ENCODE measurements at places on chromosomes 4 and X.

- DNase-seq = no peak
These were observed 92.8 kb downstream of the TAB3 start for GRCh38 chrX:30795981-30796958.

DNA sequence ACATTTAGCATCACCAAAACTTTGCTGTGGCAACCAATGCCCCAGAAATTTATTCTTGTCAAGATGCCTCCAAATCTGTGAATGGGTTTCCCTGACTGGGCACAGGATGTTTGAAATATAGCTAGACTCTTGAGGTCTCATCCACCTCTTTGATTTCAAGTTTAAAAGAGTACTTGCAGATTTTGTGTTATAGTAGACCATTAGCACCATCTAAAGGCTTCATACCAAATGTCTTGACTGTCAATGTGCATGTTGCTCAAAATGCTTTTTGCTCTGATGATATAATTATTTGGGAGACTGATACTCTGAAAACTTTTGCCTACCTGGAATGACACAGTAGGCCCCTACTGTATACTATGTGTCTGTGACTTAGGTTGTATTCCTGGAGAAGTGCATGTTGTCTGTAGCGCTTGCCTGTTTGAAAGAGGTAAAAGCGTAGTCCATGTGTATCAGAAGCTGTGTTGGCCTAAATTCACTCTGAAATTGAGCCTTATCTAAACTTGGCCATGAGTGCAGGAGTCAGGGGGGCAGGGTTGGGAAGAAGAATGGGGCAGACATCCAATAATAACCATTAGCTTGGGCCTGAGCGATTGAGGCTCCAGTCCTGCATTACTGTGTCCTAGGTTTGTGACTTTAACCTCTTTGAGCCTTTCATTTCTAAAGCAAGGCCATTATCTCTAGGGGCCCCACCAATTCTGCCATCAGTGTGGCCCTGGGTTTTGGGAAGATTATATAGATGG, 33.8 kb downstream of the NDP start:
- peak; percentile 7 for DNase-seq

- DNase-seq = no peak
These were observed 1.7 kb upstream of the PRDM8 start for GRCh38 chr4:80195441-80196140.

GRCh38 chrX:122869171-122869570, 314.9 kb upstream of the GRIA3 start:
- no peak for DNase-seq

- peak; percentile 40 for DNase-seq
These were observed 8.7 kb downstream of the SMIM10 start for GRCh38 chrX:134999469-134999868.

DNA sequence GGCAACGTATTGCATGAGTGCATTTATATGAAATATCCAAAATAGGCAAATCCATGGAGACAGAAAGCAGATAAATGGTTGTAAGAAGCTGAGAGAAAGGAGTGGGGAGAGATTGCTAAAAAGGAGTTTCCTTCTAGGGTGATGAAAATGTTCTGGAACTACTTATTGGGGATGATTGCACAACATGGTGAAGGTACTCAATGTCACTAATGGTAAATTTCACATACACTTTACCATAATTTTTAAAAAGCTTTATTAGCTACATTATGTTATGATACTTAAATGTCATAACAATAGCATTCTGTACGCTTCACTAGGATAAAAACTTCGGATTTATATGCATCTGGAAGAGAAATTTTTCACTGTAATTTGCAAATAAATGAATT, 56.7 kb upstream of the WDR19 start:
- DNase-seq = no peak

- DNase-seq = no peak
These were observed 71.7 kb downstream of the FANCB start for GRCh38 chrX:14801136-14801535.

- no peak for DNase-seq
These were observed 184.7 kb downstream of the KCNIP4 start for GRCh38 chr4:21763855-21764254.

- no peak for DNase-seq
These were observed 2.3 kb downstream of the GPR174 start for GRCh38 chrX:79146640-79147390.

DNA sequence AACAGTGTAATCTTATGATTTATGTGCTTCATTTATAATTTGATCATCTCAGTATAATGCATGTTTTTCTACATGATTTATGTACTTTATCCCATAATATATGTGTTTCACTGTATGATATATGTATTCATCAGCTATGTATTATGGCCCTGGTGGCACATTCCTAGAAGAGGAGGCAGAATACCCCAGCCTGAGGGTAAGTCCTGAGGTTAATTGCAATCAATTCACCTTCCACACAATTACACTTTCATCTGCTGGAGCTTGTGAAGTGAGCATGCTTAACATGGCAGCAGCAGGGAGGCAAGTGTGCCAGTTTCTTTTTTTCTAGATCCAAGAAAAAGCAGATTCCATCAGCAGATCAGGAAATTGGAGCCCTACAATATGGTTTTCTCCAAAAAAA, 81.2 kb downstream of the CXXC4 start:
- DNase-seq = no peak

- DNase-seq = no peak
These were observed 117.8 kb upstream of the NOCT start for GRCh38 chr4:138897811-138898226.

All from stromal cell of bone marrow (primary cell).